Activated T-cell treated with anti-CD3 and anti-CD28 coated beads, Interleukin-2, amount 50 U/mL, for 1 hour (primary cell): ENCODE measurements at places on chromosomes 1 and 21.
A peak's percentile ranks its signal among the peaks of the same experiment; 100 is the strongest.

GRCh38 chr21:34278451-34278850, 85.4 kb upstream of the KCNE2 start:
- DNase-seq: no peak

DNA sequence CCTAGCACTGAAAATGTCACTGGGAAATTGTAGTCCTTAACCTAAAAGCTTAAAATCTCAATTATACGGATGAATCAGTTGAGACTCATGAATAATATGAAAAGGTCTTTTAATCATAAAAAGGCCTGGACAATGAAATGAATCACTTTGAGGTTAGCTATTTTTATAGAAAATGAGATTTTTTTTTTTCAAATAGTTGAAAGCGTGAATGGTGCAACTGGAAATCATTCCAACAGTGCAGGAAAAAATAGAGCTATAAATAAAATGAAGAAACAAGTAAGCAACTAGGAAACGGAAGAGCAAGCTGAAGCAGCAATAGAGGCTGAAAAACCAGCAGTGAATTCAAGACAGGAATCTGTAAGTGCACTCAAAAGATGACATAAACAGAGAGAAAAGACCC, 142.9 kb downstream of the BACH1 start:
- no peak for DNase-seq

GRCh38 chr1:159473335-159473734, 33.8 kb downstream of the OR10J1 start:
- DNase-seq: no peak

DNA sequence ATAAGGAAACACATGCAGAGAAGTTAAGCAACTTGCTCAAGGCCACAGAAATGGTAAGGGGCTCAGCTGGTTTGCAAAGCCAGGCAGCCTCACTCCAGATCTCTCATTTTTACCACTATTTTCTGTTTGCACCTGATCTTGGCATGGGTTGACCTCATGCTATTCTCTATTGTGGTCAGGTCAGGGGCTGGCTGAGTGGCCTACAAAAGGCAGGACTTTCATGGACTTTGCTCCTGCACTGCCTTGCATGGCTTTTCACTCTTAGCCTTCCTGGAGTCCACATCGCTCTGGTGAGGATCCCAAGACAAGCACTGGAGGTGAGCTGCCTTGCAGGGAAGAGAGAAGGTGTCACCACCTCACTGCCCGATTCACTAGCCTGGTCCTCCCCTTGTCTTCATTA, 56.8 kb upstream of the CSF3R start:
- DNase-seq: no peak

- DNase-seq: no peak
Measured at GRCh38 chr1:173113015-173113741, 62.4 kb upstream of the TNFSF18 start.

DNA sequence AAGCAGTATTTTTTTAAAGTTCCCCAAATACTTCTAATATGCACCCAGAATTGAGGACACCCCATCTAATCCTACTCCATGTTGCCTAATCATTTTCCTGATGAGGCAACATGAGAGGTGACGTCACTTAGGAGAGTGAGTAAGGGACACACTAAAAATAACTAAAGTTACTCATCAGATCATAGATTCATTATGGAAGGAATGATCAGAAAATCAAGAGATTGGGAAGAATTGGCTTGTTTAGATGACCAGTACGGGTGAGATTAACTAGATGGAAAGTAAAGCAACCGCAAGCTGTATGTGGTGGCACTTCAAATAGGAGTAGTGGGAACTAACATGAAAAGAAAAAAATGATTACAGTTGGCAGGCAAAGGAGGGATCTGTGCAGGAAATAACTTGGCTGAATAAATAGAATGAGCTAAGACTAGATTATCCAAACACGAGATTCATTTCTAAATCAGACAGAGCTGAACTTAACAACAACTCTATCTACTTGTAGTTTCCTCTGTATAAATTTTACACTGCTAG, 61.4 kb upstream of the CXADR start:
- DNase-seq: no peak

- DNase-seq: no peak
Measured at GRCh38 chr1:201633811-201634210, 94.9 kb downstream of the NAV1 start.

DNA sequence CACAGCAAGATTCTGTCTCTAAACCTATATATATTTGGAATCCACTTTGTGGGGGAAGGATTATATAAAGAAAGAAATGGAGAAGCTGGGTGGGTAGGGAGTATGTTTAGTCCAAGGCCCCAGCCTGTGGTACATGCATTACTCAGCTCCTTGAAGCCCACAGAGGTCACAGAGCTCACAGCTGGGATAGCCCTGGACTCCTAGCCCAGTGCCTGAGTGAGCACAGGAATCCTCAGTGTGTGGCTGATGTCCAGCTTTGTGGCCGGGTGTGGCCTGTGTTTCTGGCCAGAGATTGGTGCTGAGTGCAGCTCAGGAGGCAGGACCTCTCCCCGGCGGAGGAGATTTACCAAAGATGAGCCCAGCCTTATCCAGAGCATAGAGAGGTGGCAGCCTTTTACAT, 7.6 kb downstream of the CAPN9 start:
- DNase-seq: no peak

- no peak for DNase-seq
Measured at GRCh38 chr1:193919827-193920226, 733.4 kb upstream of the B3GALT2 start.

GRCh38 chr1:243394601-243395464, 139.0 kb downstream of the SDCCAG8 start:
- no peak for DNase-seq

- DNase-seq: no peak
Measured at GRCh38 chr1:53359225-53359933, 31.5 kb upstream of the LRP8 start.

DNA sequence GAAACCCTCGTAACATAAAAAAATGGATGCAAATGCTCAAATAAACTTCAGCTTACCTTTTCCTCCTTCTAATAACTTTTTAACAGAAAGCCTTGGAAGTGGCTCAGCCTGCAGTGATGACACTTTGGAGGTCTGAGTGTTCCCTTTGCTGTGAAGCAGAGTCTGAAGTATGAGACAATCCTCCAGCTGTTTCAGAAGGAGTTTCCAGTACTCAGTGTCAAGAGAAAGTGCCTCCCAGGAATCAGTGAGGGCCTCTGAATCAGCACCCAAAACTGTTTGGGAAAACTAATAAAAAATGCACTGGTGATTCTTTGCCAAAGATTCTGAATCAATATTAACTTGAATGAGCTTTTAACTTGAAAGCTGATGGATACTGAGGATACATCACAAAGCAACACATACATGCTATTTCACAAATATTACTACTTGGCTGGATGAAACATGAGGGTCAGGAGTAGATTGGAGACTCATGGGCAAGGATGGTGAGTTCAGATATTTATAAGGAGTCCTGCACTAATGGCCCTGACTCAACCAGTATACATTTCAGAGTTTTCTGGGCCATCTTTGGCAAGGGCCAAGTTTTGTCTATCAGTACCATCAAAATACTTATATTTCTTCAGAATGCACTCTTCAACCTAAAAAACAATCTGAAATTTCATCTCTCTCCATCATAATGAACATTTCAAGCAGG, 77.0 kb downstream of the IARS2 start:
- DNase-seq: no peak

- no peak for DNase-seq
Measured at GRCh38 chr1:172717722-172718465, 59.0 kb downstream of the FASLG start.

DNA sequence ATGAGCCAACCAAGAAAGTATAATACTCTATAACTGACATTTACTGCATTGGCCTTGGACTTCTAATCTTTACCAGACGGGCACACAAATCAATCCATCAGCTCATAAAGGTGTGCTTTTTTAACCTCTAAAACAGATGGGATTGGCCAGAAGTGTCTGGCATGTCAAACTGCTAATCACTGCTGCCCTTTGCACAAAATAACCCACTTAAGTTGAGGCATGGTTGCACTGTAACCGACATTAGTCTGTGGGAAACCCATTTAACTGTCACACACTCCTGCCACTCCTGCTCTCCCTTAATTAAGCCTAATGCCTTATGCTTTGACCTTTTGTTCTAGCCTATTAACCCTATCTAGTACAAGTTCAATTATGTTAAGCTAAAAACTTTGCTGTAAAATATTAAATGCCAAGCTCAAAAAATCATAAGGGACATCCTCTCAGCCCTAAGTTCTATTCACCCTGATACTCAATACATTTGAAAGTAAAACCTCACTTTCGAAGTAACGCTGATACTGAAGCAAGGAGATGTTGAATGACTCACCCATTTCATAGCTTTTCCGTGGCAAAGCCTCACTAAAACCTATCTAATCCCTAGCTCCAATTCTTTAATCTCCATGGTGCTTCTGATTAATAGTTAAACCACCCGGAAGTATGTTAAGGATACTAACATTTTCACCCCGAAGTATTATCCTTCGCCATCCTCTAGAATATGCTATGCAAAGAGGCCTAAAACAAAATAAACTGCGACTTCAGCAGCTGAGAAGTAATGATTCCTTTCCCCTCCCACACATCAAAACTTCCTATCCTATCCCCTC, 12.9 kb downstream of the NRIP1 start:
- DNase-seq: no peak

- no peak for DNase-seq
Measured at GRCh38 chr1:241225741-241226140, 131.3 kb downstream of the RGS7 start.

DNA sequence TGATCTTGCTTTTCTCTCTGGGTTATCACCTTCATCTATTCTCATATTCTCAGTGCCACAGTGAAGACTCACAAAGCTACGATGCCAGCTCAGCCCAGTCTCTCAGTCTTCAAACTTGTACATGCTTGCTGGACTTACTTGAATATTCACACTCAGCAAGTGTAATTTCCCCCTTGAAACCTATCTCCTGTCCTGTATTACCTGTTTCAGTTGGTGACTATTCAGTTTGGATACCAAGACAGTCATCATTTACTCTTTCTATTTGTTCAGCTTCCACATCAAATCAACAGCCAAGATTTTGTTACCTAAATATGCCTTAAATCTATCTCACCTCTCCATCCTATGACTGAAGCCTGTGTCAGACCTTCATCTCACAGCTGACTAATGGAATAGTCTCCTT, 209.7 kb downstream of the LRRC7 start:
- DNase-seq: no peak

DNA sequence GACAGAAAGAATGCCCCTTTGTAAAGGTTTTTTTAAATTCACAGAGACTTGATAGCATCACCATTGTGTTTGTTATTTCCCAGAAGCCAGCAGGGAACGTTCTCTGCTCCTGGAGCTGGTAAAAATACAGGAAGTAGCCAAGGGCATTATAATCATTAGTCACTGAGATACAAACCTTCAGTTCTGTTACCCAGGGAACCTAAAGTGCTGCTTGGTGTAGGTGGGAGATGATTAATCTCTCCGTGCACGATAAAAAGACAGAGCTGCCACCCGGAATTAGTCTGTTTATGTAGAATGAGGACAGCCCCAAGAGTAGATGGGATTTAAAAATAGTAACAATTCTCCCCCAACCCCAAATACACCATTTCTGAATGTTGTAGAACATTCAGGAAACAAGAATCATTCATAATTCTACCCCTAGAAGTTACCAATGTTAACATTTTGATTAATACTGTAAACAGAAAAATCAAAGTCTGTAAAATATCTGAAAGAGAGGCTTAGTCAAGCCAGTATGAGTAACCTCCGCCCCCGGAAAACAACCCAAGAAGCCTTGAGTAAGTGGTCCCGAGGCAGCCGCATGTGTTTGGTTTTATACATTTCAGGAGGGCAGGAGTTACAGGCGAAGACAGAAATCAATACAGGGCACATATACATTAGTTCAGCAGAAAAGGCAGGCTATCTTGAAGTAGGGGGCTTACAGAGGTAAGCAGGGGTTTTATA, 45.3 kb upstream of the CTBS start:
- DNase-seq: no peak

- no peak for DNase-seq
Measured at GRCh38 chr1:229035054-229035747, 235.7 kb upstream of the RAB4A start.

DNA sequence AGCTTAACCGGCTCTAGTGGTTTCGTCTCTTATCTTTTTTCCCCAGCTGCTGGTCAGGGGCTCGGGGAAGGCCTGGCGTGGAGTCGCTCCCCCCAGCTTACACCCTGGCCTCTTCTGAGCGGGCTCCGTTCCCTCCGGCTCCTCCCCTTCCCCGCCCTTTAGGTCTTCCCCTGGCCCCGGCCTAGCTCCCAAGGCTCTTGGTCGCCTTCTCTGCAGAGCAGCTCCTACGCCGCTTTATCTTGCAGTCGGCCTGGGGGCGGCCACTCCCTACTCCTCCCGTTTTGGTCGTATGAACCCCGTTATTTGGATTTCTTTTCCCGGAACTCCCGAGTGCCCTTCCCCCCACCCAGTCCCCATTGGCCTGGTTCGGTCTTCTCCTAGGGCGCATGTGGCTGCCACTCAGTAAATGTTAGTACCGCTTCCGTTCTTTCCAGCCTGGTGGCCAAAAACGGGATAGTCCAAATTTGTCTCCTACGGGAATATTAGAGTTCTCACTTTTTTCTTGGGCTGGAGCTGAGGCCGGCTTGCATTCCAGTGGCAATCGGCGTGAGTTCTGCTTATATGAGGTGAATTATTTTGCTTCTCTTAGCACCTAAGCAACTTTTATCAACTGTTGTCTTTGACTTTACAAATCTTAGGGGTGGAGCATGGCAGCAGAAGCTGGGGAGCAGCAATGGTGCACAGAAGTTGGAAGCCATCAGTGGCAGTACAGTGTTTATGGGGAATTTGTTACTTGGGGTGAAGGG, 467 bp downstream of the THRAP3 start:
- no peak for DNase-seq

GRCh38 chr1:199113265-199113869, 474.5 kb downstream of the PTPRC start:
- peak; percentile 67 for DNase-seq

DNA sequence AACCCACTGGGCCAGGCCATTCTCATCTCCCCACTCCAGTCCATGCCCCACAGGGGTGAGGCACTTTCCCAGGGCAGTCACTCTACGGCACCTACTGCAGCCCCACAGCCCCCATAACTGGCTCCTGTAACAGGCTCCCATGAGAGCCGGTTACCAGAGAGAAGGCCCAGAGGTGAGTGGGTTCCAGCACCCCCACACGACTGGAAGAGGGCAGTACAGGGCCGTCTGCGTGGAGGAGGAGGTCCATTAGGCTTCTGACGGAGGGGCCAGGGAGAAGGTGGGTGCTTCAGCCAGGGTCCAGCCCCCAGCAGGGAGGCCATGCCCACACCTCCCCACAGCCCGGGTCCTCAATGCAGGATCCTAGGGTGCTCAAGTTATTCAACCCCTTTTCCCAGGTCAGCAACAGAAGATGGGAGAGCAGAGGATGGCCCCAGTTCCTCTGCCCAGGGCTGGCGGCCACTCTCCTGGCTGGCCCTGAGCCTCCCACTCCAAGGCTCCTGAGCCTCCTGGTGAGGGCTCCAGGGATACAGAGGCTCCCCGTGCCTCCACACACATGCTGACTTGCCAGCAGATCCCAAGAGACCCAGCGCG, 1.6 kb downstream of the ACAP3 start:
- DNase-seq: no peak
